Activated CD8-positive, alpha-beta memory T cell treated with anti-CD3 and anti-CD28 coated beads for 48 hours (primary cell): ENCODE measurements at places on chromosomes 7 and 10.

GRCh38 chr10:42638821-42639270, 476 bp upstream of the ZNF33B start:
- no peak for DNase-seq

DNA sequence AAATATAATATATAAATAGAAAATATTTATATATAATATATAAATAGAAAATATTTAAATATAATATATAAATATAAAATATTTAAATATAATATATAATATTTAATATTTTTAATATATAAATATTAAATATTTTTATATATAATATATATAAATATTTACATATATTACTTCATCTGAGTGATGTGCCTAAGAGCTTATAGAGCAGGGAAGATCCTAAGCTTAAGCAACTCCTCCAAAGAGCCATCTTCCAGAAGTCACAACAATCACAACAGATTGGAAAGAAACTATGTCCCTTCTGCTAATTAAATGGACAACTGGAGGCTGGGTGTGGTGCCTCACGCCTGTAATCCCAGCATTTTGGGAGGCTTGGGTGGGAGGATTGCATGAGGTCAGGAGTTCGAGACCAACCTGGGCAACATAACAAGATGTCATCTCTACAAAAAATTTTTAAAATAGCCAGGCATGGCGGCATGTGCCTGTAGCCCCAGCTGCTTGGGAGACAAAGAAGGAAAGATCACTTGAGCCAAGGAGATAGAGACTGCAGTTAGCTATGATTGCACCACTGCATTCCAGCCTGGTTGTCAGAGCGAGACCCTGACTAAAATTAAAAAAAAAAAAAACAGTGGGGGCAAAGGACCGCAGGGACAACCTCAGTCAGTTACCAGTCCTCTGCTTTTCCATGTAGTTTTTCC, 198.7 kb downstream of the SKIDA1 start:
- no peak for DNase-seq

DNA sequence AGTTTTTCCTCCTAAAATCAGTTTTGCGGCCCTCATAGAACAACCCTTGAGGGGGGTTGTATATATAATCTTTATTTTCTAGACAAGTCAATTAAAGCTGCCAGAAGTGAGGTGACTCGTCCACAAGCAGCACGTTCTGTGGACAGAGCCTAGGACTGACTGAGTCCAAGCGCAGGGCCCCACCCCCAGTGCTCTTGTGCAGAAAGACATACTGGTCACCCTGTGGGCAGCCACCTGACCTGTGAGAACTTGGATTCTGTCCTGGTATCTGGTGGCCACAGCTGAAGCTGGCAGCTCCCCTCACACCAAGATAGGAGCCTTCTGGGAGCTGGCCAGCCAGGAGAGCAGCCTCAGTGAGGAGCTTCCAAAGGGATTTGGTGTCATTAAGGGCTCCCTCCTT, 89.3 kb downstream of the GRK5 start:
- DNase-seq, result no peak

- no peak for DNase-seq
Observed at GRCh38 chr10:132542819-132543218, 5.2 kb downstream of the INPP5A start.

- DNase-seq, result no peak
Observed at GRCh38 chr7:50367100-50367499, 62.6 kb downstream of the IKZF1 start.

DNA sequence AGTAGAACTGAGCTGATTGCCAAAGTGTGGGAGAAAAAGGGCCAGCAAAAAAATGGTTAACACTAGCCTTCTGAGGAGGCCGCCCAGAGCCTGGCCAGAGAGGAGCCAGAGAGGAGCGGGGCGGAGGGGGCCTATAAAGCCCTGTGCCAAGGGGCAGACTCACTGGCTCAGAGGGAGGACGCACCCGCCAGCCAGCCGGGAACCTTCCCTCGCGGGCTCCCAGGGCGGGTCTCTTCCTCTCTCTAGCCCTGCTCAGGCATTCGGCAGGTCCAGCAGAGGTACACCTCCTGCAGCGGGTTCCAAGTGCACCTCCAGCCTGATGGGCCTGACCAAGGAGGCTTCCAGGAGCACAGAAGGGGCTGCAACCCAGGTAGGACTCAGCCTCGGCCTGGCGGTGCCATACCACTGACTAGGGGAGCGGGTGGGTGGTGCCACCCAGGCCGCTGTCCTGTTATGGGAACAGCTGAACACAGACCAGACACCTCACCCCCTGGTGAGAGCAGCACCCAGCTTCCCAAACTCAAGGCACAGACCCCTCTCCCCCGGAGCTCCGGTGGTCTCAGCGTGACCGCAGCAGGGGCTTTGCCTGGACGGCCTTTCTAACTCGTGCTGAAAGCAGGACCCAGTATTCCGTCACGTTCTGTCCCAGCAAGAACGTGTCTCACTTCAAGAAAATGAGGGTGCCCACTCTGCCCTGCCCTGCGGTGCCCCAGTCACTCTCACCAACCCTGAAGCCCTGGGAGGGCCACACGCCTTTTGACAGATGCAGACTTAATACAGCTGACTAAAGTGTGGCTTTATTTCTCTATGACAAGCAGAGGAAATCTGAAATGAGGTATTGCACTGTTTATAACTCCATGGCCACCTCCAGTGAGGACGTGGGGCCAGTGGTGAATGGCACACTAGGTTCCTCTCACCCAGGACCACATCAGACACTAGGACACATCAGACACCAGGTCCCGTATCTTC, at the start of gene GPER1:
GPER1 (plus strand) TSS at position 162 of the 969 bp plus-strand sequence. CDS start 3,616 bp downstream, outside the sequence.
- no peak for DNase-seq

GRCh38 chr7:29192811-29193210, 1.8 kb upstream of the CHN2 start:
- no peak for DNase-seq

GRCh38 chr7:121529003-121529402, 132.9 kb upstream of the FAM3C start:
- DNase-seq, result no peak

GRCh38 chr10:120076996-120077706, 184.6 kb downstream of the SEC23IP start:
- DNase-seq, result no peak

DNA sequence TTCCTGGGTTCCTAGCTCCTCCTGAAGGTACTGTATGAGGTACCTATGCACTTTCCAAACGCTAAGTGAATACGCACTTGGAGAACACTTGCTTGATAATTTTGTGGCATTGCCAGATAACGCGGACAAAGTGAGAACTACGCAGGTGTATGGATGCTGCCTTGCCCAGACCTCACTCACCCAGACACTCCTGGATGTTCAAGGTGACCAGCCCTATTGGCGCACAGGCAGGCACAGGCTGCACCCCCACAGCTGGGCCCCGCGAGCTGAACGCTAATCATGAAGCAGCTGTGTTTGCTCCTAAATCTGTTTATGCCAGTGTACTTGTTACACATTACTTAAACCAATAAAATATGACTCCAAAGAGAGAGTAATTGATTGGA, 27.3 kb downstream of the DIP2C start:
- DNase-seq, result no peak

DNA sequence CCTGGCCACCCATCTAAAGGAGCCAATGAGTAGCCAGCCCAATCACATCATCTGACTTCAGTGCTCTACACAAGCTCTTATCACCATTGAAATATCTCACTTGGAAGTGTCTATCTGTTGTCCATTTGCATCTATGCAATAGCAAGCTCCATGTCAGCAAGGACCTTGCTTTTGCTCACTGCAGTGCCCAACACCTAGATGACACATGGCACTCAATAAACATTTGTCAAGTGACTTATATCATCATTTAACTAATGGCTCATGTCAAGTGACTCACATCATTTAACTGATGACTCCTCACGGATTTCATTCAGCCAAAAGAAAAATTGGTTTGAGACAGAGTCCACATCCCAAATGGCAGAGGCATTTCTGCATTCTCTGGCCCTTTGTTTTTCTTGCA, 92.9 kb upstream of the ADAM12 start:
- DNase-seq, result no peak

- DNase-seq, result no peak
Observed at GRCh38 chr10:72098836-72099599, 10.7 kb upstream of the SPOCK2 start.

- DNase-seq, result no peak
Observed at GRCh38 chr7:100888291-100888987, 1.1 kb downstream of the UFSP1 start.

- no peak for DNase-seq
Observed at GRCh38 chr10:21427804-21428481, 97.5 kb downstream of the SKIDA1 start.

DNA sequence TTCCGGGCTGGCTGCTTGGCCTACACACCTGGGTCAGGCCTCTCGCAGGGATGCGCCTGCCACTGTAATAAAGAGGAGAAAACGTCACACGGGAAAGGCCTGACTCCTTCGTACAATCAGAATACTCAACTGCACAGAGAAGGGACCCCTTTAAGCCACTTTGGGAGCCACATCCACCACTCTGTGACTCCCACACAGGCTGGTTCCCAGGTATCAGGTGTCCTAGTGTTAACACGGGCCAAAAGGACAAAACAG, 5.8 kb upstream of the ZNF736 start:
- DNase-seq, result no peak

GRCh38 chr7:151851145-151851751, 25.7 kb downstream of the PRKAG2 start:
- DNase-seq, result no peak

- no peak for DNase-seq
Observed at GRCh38 chr10:17766731-17767130, 14.7 kb downstream of the TMEM236 start.

DNA sequence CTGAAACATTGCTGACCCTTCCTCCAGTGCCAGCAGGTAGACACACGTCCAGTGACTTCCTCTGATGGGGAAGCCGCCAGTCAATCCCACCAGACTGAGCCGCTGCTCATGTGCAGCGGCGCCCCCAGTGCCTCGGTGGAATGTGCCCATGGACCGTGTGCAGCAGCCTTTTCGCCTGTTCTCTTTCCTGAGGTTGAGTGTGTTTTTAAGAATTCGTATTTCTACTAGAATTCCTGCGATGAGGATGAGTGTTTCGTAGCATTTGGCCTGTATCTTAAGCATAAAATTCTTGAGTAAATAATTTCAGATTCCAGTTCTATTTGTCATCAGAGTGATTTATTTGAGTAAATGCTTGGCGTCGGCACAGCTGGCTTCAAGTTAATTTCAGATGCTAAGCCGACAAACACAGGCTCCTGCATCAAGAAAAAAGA, 35.4 kb downstream of the BNIP3 start:
- no peak for DNase-seq

DNA sequence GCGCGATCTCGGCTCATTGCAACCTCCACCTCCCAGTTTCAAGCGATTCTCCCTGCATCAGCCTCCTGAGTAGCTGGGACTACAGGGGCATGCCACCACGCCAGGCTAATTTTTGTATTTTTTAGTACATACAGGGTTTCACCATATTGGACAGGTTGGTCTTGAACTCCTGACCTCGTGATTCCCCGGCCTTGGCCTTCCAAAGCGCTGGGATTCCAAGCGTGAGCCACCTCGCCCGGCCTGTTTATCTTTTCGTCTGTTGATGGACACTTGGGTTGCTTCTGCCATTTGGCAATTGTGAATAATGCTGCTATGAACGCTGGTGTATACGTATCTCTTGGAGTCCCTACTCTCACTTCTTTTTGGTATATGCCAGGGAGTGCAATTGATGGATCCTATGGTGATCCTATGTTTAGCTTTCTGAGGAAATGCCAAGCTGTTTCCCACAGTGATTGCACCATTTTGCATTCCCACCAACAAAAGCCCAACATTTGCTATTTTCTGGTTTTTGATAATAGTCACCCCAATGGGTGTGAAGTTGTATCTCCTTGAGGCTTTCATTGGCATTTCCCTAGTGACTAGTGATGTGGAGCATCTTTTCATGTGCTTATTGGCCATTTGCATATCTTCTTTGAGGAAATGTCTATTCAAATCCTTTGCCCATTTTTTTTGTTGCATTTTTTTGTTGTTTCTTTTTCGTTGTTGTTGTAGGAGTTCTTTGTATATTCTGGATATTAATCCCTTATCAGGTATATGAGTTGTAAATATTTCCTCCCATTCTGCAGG, 3.5 kb downstream of the ANTXRL start:
- DNase-seq, result no peak

DNA sequence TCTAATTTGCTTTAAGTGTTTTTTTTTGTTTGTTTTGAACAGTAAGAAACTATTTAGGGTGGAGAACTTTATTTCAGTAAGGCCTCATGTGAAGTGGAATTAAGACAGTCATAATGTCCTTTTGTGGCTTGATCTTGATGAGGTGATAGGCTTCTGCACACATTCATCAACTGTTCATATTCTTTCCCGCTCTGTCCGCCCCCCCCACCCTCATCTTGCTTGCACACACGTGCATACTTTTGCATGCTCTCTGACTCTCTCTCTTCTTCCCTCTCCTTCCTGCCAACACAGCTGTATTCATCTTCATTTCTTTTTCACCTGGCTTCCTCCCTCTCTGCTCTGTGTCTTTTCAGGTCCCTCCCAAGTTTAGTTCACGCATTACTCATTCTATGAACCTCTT, 429.6 kb downstream of the AUTS2 start:
- DNase-seq, result no peak

- DNase-seq, result peak; percentile 29
Observed at GRCh38 chr10:77846718-77847311, 79.7 kb downstream of the DLG5 start.
